ENCODE measurements at places on chromosomes 7 and 10.
A peak's percentile ranks its signal among the peaks of the same experiment; 100 is the strongest.

GRCh38 chr10:119427263-119427864 lies 115.2 kb downstream of the RGS10 start:
- no peak for DNase-seq

- DNase-seq: no peak
Measured at GRCh38 chr10:95339863-95340262, 49.1 kb upstream of the PDLIM1 start.

GRCh38 chr7:4667776-4668509 lies 14.2 kb upstream of the FOXK1 start:
- peak; percentile 44 for DNase-seq

DNA sequence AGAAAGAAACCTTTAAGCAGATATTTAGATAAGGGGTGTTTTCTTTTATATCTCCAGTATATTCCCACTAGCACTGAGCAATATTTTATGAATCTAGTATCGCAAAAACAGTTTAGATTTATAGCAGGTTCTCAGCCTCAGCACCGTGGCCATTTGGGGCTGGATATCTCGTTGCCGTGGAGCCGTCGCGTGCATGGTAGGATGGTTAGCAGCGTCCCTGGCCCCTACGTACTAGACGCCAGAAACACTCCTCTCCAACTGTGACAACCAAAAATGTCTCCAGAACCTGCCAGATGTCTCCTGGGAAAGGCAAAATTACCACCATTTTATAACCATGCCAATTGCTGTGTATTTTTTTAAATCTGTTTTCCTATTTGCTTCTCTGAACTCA lies 172.9 kb downstream of the CACNB2 start:
- no peak for DNase-seq

GRCh38 chr10:6409971-6410643 lies 170.0 kb downstream of the PRKCQ start:
- DNase-seq: no peak

GRCh38 chr7:38862666-38863065 lies 46.3 kb downstream of the VPS41 start:
- DNase-seq: no peak

GRCh38 chr7:32204361-32205018 lies 134.3 kb upstream of the PDE1C start:
- peak; percentile 75 for DNase-seq

DNA sequence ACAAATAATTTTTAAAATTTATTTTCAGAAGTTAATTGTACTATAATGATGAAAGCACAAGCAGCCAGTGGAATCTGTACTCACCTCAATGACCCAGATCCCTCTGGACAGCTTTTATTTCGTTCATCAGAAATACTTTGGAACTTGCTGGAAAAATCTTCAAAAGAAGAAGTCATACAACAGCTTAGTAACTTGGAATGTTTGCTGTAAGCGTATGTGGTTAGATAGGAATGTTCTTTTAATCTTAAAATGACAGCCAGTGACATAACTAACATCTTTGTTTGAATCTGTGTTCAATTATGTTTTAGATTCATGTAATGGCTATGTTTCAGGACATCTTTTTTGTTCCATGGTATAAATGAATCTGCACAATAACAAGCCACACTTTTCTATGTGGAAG lies 26.8 kb downstream of the CFAP69 start:
- DNase-seq: no peak

DNA sequence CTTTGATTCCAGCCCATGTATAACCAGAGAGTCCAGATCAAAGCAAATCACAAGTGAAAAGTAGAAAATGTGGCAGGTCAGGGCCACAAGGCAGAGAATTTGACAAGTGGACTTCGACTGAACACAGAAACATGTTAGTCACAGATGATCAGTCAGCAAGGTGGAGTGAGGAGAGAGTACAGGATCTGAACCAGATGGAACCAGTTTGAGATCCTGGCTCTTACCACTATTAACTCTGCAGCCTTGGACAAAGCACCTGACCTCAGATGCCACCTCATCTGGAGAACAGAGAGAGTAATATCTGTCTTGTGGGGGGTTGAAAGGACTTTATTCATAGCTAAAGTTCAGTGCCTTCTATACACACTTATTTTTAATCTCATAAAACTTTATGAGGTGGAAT lies 4.4 kb downstream of the MRLN start:
- DNase-seq: no peak

- DNase-seq: no peak
Measured at GRCh38 chr10:129126982-129127381, 340.1 kb upstream of the MGMT start.

- peak; percentile 72 for DNase-seq
Measured at GRCh38 chr7:100888988-100889750, at the start of gene UFSP1. Gene UFSP1, minus strand, starts transcription at chr7:100889715. Its CDS starts 444 bp downstream, at chr7:100889271.

- no peak for DNase-seq
Measured at GRCh38 chr10:58723966-58724365, 211.3 kb downstream of the BICC1 start.

DNA sequence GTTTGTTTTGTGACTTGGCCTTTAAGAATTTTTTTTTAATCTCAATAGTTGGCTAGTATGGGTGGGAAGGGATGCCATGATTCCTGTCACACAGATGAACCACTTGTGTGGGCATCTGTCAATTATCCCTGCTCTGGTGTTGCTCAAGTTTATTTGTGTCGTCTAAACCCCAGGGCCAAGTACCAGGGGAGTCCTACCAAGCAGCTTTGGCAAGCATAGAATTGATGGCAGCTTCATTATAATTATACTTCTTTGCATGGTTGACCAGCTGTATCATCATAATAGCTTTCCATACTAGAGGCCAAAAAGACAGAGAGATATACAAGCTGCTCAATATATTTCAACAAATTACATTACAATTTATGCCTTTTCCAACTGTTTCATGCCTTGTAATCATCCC lies 30.4 kb downstream of the SUGCT start:
- no peak for DNase-seq

- peak; percentile 27 for DNase-seq
Measured at GRCh38 chr7:3175285-3175902, 125.7 kb upstream of the SDK1 start.

- DNase-seq: no peak
Measured at GRCh38 chr7:98418271-98418635, 17.4 kb upstream of the BAIAP2L1 start.
